Cortex of kidney (tissue), 1 donor: ENCODE measurements at places on chromosomes 7 and 10.

GRCh38 chr7:28410628-28411531, 1.4 kb upstream of the CREB5 start:
- DNase-seq = no peak

DNA sequence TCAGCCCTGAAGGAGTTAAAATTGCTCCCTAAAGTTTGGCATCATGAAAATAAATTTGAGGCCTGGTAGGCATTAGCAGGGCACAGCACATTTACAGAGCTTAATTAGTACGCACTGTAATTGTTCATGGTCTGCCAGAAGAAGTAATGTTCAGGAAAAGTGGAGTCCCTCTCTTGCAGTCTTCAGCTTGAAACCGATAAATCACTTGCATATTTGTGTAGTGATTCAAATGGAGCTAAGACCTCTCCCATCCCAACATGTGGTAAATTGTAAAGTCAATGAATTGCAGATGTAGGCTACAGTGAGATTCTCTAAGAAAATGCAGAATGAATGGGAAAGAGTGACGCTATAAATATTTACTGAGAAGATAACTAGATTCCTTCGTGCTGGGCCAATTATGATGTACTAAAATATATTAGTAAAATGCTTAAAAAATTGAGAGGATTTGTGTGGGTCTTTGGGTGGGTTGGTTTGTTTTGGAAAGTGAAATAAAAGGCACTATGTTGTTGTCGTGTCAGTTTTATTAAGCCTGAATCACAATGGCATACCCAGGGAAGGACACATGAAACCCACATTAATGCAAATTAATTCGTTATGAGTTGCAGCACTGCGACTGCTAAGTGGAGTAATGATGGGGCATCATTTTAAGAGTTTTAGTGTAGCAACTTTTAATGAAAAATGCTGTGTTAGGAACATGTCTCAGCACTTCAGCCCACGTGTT, 8.4 kb downstream of the TCF7L2 start:
- DNase-seq = no peak

DNA sequence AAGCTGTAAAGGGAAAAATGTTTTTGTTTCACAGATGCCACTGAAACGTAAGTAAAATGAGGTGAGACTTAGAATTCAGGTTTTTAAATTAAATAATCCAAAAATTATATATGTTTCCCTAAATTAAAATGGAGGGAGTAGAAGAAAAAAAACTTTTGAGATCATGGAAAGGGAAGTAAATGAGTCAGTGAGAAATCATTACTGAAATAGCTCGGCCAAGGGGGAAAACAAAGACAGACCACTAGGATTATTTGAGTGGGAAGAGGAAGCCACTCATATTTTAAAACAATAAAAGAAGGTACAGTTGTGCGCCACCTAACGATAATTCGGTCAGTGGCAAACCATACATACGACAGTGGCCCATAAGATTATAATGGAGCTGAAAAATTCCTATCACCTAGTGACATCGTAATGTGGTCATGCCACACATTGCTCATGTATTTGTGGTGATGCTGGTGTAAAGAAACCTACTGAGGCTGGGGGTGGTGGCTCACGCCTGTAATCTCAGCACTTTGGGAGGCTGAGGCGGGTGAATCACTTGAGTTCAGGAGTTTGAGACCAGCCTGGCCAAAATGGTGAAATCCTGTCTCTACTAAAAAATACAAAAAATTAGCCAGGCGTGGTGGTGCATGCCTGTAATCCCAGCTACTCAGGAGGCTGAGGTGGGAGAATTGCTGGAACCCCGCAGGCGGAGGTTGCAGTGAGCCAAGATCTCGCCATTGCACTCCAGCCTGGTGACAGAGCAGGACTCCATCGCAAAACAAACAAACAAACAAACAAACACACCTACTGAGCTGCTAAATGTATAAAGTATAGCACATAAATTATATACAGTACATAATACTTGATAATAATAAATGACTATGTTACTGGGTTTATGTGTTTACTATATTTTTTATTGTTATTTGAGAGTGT, 64.7 kb downstream of the MKX start:
- no peak for DNase-seq

DNA sequence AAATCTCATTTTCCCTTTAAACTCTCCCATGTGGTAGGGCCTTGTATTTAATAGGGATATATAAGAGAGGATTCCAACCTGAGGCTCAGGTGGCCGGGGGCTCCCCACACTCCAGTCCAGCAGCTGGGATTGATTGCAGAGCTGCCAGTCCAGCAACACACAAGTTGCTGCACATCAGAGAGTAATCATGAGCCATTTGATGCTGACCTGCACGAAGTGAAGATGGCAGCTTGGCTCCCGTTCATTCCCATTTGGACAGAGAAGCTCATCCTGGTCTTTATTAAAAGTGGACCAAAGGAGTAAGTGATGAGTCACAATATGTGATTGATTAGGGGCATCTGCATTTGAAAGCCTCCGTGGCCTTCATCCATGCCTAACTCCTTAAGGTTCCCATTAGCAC, 202.4 kb downstream of the PLXNA4 start:
- no peak for DNase-seq

DNA sequence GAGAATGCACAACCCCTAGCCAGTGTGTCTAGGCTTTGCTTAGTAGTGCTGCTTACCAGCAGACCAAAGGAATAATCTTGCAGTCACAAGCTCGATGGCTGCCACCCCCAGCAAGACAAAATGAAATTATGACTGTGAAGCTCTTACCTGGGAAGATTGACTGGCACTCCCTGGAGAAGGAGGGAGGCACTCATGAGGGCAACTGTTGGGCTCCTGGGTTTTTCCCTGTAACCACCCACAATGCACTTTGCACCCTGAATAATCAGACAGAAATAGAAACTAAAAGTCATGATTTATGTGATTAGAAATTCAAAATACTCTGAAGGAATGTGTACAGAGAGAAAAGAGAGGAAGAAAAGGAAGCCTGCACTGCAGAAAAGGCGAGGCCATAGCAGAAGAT, 144.3 kb upstream of the DGKB start:
- no peak for DNase-seq

DNA sequence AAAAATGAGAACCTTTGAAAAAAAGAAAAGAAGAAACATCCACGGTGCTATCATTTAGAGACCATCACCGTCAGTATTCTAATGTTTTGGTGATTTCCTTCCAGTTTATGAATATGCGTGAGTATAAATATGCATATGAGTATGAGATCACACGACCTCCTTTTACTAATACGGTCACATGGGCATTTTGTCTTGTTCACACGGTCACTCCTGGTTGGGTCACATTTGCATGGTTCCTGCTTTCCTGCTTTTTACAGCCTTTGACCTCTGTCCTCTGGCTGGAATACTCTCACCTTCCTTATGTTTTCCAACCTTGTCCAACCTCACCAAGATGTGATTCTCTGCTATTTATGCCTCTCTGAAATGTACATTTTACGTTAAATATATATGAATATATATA, 25.3 kb upstream of the LMTK2 start:
- DNase-seq = no peak

GRCh38 chr7:85162721-85163120, 24.1 kb downstream of the SEMA3D start:
- no peak for DNase-seq

DNA sequence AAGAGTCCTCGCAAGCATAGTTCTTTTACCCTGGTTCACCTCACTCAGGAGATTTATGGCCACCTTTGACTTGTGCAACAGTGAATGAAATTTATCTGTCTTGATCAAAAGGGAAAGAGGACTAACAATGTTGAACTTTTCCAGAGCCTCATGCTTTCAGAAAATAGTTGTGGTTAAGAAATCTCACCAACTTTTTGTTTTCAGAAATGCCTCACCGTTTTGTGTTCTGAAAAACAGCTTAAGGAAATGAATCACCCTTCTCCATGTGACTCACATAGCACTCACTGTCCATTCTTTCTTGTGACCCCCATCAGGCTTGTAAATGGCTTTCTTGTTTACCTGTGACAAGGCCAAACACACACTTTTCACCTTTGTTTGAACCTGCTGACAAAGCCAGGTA, 148.6 kb upstream of the FAM3C start:
- no peak for DNase-seq

DNA sequence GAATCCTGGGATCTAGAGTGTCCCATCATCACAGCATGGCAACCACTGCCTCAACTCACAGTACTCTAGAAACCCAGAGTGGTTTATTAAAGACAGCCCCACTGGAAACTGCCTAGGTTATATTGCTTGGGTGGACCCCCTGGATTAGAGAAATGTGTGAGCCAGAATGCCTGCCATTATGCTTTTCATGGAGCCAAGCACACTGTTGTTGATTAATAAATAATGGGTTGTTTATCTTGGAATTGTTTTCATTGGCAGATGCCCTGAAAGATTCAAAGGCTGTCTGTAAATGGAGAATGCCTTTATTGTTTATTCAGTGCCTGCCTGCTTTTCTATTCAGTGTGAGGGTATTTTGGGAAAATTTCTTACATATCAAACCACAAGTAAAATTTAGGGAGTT, 52.1 kb downstream of the GNAI1 start:
- no peak for DNase-seq

GRCh38 chr7:7564323-7564780, 2.3 kb upstream of the MIOS start:
- no peak for DNase-seq

GRCh38 chr7:117269417-117269816, 53.4 kb downstream of the WNT2 start:
- no peak for DNase-seq

- DNase-seq = no peak
Observed at GRCh38 chr7:88169717-88170320, 50.0 kb downstream of the SRI start.

DNA sequence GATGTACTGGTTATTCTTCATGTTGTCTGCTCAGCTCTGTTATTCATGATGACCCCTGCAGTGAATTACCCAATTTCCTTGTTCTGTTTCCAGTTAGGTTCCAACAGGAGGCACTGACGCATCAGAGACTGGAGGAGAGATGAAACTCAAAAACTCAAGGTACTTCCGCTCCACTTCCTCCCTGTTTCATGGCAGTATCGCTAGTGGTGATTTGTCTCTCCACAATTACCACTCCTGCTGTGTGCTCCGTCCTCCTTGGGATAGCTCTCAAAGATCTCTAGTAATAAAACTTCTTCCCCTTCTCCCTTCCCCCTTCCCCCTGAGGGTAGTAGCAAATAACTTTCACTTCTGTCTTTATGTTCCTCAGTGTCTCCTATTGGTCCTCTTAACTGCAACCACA, 107.4 kb upstream of the ABCB5 start:
- no peak for DNase-seq

DNA sequence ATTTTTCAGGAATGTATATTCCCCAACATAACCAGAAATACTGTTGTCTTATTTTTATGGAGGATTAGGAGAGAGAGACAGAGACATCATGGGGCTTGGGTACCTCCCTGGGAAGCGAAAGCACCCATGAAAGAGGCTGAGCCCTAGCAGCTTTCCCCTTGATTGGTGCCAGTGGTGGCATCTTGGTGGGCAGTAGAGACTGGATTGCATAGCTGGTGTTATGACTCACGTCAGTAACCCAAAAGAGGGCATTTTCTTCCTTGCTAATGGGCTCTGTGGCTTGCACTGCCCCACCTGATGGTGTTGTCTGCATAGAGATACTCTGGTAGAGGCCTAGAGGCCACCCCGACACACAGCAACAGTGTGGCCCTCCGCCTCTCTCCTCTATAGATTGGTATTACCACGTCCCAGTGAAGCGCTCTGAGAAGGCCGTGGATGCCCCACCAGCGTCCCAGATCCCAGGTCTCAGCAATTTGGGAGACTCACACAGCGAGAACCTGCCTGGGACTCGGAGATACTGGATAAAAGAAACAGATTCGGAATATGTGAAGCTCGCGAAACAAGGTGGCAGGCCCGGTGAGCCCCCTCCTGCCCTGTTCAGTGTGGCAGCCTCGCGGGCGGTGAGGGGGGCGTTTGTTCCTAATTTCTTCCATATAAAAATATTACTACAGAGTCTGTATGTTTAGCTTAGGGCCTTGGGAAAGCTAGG, 5.8 kb downstream of the C7orf57 start:
- no peak for DNase-seq

DNA sequence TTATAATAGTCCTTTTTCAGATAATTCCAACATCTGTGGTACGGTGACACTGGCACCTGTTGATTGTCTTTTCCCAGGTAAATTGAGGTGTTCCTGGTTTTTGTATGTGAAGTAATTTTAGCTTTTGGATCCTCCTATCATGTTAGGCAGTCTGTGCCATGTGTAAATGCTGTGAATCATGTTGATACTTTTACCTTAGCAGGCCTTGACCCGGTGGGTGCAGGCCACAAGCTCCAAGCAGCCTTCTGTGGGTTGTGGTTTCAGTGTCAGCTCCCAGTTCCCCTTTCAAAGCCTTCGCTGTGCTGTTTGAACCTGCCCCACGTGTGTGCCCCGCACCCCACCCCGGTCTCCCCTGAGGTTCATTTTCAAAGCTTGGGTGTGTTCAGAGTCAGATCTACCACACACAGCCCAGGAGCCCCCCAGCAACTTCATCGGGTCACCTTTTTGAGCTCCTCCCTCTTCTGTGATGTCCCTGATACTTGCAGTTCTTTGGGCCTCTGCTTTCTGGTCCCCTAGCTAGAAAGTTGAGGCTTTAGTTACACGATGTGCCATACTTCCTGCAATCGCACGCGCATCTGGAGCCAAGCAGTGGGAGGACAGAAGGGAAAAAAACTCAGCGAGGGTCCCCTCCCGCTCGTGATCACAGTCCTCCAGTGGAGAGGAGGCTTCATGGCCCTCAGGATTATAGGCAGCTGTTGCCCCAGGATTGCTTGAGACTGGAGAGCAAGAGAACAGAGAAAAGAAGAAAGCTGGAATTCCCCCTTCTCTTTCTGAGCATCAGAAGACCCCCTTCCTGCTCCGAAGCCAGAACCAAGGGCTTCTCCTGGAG, 8.7 kb upstream of the BHLHA15 start:
- no peak for DNase-seq

- no peak for DNase-seq
Observed at GRCh38 chr7:28002638-28003037, 178.0 kb downstream of the JAZF1 start.

DNA sequence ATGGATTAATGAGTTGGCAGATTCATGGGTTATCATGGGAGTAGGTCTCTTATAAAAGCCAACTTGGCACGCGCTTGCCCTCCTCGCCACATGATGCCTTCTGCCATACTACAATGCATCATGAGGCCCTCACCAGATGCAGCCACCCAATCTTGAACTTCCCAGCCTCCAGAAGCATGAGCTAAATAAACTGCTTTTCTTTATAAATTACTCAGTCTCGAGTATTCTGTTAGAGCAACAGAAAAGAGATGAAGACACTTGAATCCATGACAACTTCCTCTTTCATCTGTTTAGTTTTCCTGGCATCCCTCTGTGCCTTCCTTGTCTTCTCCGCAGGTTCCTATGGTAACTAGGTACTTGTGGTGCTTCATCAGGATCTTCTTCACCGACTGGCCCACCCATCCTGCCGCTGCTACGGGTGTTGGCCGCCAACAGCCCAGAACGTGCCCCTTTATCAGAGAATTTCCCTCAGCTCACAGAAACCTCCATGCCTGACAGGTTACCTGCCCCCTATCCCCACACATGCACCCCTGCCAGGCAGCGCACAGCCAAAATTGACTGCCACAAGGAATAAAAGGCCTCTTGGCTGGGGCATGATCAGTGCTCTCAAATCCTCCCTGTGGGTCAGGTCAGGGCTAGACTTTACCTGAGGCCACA, 28.0 kb upstream of the PPIF start:
- no peak for DNase-seq

- no peak for DNase-seq
Observed at GRCh38 chr10:32548208-32548607, 102.3 kb downstream of the CCDC7 start.
